ENCODE measurements at places on chromosomes 5 and 9.

GRCh38 chr5:32779754-32780415, 68.8 kb downstream of the NPR3 start:
- no peak for DNase-seq

- DNase-seq, result no peak
These were observed 299.2 kb downstream of the ELAVL2 start for GRCh38 chr9:23526806-23527205.

GRCh38 chr9:137266585-137267453, 10.7 kb upstream of the TOR4A start:
- peak; percentile 15 for DNase-seq

DNA sequence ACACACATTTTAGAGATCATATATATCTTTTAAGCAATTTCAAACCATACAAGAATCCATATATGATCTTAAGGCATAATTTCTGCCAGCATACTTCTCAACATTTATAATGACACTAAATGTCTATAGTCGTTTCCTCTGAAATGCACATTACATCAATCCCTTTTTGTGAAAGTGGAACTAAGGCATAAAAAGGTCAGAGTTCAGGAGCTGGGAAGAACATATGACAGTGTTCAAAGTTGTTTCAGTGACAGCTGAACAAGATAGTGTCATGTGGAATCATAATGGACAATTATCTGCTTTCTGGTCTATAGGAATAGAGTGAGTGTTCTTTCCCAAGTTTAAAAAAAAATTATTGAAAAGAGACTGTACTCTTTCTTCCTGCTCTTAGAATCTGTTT, 2.4 kb upstream of the MOB3B start:
- DNase-seq, result no peak

DNA sequence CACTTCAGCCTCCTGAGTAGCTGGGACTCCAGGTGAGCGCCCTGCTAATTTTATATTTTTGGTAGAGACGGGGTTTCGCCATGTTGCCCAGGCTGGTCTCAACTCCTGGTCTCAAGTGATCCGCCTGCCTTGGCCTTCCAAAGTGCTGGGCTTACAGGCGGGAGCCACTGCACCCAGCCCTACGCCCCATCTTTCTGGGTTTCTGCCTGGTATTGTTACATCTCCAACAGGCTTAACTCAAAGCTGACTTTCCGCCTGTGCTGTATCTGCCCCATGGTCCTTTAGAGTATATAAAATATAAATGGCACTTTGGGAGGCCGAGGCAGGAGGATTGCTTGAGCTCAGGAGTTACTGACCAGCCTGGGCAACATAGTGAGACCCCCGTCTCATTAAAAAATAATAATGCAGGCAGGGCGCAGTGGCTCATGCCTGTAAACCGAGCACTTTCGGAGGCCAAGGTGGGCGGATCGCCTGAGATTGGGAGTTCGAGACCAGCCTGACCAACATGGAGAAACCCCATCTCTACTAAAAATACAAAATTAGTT, 36.5 kb upstream of the GLDC start:
- no peak for DNase-seq

DNA sequence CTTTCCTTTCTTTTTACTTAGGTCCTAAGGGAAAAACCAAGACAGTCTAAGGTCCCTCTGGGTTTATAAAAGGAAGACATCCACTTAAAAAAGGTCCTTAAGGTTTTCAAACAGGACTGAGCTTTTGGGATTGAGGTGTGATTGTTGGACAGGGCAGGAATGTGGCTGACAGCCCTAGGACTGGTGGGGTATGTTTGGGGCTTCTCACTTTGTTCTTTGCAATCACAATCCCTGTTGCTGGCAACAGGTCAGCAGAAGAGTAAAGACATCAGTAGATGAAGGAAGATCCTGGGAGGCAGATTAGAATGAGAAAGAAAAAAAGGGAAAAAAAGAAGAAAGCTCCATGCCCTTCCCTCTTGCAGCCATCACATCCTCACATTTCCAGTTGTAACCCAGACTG, 101.4 kb upstream of the TARS1 start:
- DNase-seq, result no peak

GRCh38 chr9:105507096-105507790, 50.7 kb upstream of the FKTN start:
- no peak for DNase-seq

- DNase-seq, result no peak
These were observed 1050.2 kb downstream of the CDH12 start for GRCh38 chr5:21802869-21803490.

DNA sequence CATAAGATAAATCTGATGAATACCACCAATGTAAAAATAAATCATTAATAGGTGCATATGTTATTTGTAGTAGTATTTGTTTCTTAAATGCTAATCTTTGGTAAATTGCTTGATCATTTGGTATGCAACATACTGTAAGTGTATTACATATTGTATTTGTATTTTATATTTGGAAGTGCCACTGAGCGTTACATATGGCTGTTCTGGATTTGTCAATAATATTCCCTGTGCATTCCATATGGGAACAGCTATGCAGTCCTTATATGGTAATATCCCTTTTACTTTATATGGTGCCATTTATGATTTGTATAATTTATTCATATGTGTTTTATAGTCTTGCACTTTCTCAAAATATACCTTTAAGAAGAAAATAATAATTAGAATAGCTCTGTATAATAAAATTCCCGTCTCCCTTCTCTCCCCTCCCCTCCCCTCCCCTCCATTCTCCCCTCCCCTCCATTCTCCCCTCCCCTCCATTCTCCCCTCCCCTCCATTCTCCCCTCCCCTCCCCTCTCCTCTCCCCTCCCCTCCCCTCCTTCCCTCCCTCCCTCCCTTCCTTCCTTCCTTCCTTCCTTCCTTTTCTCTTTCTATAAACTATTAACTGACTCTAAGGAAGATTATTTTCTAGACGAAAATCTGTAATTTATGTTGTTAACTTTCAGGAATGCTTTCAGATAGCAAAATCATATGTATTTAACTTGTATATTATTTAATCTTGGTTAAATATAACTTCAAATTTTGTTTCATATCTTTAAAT, 241.4 kb downstream of the CSNK1G3 start:
- no peak for DNase-seq
